Glutamatergic neuron (in vitro differentiated cells): ENCODE measurements at places on chromosomes 12 and 14. TPM values are rescaled to one million over a fixed set of nuclear protein-coding genes. Genes with fewer than 3 reads are reported as not detected.
A peak's percentile ranks its signal among the peaks of the same experiment; 100 is the strongest.

- H3K4me3 ChIP-seq = no peak overlapping the region
- no peaks in the 10 kb centered on the region for H3K27me3 ChIP-seq
- H3K36me3 ChIP-seq = no peaks in the 10 kb centered on the region
- no peak for DNase-seq
These were observed 198.8 kb downstream of the ANO2 start for GRCh38 chr12:5746036-5746908.

- H3K27me3 ChIP-seq = peaks cover 7% of the 10 kb centered on the region
- peaks cover 15% of the 10 kb centered on the region for H3K4me1 ChIP-seq
- H3K36me3 ChIP-seq = no peaks in the 10 kb centered on the region
- DNase-seq = no peak
- H3K27ac ChIP-seq = no peak overlapping the region
These were observed 345.2 kb upstream of the FKBP4 start for GRCh38 chr12:2449586-2449985.

DNA sequence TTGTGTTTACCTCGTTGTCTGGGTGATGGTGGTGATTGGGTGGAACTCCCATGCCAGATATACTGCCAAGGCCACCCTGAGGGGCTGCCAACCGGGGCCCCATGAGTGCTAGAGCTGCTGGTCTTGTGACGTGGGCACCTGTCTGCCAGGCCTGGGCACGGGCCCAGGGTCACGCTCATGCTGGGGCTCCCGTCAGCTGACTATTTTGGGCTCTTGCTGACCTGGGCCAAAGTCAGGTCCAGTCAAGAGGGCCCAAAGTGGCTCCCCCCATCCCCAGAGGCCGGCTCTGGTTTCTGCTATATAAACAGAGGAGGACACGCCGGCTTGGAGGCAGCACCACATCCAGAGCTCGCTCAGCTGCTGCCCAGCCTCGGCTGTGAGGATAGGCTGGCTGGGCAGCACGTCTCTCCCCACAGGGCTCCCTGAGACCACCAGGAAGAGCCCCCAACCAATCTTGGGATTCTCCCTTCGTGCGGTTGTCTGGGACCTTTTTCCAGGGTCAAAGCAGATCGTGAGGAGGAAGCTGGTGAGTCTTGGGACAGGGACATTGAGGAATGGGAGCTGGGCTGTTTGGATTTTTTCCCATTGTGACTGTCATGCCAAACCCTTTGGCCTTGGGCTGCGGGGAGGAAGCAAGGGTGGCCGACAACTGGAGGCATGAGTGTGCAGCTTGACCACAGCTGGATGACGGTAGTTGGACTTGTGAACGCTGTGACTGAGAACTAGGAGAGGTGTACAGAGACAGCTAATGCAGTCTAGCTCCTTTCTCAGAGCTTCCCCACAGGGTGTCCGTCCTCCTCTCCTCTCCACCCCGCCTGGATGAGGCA lies 7.6 kb upstream of the NR4A1 start:
- no peak for DNase-seq
- no peak overlapping the region for H3K4me3 ChIP-seq
- peaks cover 4% of the 10 kb centered on the region for H3K36me3 ChIP-seq
- H3K27ac ChIP-seq = no peak overlapping the region
- peaks cover 3% of the 10 kb centered on the region for H3K4me1 ChIP-seq
- peaks cover 13% of the 10 kb centered on the region for H3K27me3 ChIP-seq

GRCh38 chr12:91986084-91986483 lies 159.6 kb downstream of the BTG1 start:
- no peaks in the 10 kb centered on the region for H3K36me3 ChIP-seq
- peaks cover 8% of the 10 kb centered on the region for H3K4me1 ChIP-seq
- H3K4me3 ChIP-seq = no peak overlapping the region
- DNase-seq = no peak
- no peak overlapping the region for H3K27ac ChIP-seq

GRCh38 chr12:118355843-118356242 lies 16.9 kb downstream of the TAOK3 start:
- H3K27me3 ChIP-seq = no peaks in the 10 kb centered on the region
- peaks cover 5% of the 10 kb centered on the region for H3K4me1 ChIP-seq
- no peak overlapping the region for H3K4me3 ChIP-seq
- H3K36me3 ChIP-seq = peaks cover 4% of the 10 kb centered on the region
- no peak for DNase-seq

GRCh38 chr12:33710548-33710947 lies 270.9 kb upstream of the SYT10 start:
- H3K27me3 ChIP-seq = peaks cover 2% of the 10 kb centered on the region
- H3K4me3 ChIP-seq = no peak overlapping the region
- DNase-seq = no peak
- no peak overlapping the region for H3K27ac ChIP-seq
- H3K4me1 ChIP-seq = peaks cover 8% of the 10 kb centered on the region

DNA sequence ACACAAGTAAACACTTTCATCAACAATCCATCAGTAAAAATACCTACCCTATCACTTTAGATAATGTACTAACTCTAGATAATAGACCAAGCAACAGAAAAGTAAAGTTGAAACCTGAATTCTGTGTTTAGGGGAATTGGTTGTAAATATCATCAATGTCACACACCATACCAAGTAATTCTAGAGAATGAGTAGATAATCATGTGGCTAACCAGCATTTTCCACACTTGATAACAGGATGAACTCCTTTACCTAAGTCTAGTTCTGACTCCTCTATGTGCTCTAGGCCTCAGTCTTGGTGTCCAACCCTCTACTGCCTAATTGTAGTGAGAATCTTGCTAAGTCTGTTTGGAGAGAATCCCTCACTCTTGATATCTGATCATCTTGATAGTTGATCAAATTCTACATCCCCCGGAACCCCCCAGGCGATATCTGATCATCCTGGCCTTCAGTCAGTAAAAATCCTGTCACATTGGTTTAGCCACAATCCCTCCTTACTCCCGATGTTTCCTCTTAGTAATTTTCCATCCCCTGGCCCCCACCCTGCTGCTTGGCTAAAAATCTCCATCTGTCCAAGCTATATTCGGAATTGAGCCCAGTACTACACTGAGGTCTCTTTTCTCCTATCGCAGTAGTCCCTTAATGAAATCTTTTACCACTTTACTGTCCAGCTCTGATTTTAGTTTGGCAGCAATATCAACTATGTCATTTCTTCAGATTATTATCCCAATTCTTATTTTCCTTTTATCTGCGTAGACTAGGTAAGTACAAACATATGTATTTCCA lies 3.4 kb upstream of the SLCO1A2 start:
- no peaks in the 10 kb centered on the region for H3K36me3 ChIP-seq
- no peaks in the 10 kb centered on the region for H3K27me3 ChIP-seq

- H3K27ac ChIP-seq = no peak overlapping the region
- peaks cover 2% of the 10 kb centered on the region for H3K36me3 ChIP-seq
- no peak overlapping the region for H3K4me3 ChIP-seq
- peaks cover 2% of the 10 kb centered on the region for H3K27me3 ChIP-seq
- H3K4me1 ChIP-seq = no peaks in the 10 kb centered on the region
These were observed 13.7 kb upstream of the WSCD2 start for GRCh38 chr12:108115123-108116121.

DNA sequence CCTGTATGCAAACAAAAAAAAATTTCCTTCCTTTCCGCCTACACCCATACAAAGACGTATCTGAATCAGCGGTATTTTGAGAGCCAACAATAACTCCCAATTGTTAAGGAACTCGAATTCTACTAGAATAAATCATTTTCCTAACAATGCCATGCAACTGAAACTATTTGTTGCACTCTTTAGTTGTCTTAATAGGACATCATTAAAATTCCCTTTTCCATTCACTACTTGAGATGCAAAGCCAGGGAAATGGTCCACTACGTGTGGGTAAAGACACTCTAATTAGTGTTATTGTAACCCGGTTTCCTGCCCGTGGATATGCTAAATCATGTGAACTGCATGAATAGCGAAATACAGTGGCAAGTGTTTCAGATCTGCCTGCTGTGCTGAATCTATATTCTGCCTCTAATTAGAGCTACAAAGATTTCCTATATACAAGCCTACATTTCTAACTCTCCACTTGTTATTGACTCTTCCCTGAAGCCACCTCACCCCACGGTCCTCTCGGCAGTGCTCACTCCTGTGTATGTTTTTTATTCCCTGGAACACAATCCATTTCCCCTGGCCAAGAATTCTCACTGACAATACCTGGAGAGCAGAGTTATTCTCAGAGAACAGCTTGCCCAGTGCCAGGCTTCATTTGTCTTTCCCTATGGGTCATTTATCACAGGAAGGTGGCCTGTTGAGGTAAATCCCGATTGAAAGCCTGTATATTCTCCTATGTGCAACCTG lies 168.3 kb downstream of the PAWR start:
- no peak overlapping the region for H3K27ac ChIP-seq
- no peak overlapping the region for H3K4me3 ChIP-seq
- no peak for DNase-seq
- H3K27me3 ChIP-seq = peaks cover 2% of the 10 kb centered on the region
- no peaks in the 10 kb centered on the region for H3K4me1 ChIP-seq
- H3K36me3 ChIP-seq = no peaks in the 10 kb centered on the region

GRCh38 chr12:60201891-60202290 lies 606.1 kb downstream of the SLC16A7 start:
- H3K4me3 ChIP-seq = no peak overlapping the region
- DNase-seq = no peak
- H3K27ac ChIP-seq = no peak overlapping the region
- H3K27me3 ChIP-seq = no peaks in the 10 kb centered on the region
- H3K36me3 ChIP-seq = no peaks in the 10 kb centered on the region
- H3K4me1 ChIP-seq = peaks cover 3% of the 10 kb centered on the region

DNA sequence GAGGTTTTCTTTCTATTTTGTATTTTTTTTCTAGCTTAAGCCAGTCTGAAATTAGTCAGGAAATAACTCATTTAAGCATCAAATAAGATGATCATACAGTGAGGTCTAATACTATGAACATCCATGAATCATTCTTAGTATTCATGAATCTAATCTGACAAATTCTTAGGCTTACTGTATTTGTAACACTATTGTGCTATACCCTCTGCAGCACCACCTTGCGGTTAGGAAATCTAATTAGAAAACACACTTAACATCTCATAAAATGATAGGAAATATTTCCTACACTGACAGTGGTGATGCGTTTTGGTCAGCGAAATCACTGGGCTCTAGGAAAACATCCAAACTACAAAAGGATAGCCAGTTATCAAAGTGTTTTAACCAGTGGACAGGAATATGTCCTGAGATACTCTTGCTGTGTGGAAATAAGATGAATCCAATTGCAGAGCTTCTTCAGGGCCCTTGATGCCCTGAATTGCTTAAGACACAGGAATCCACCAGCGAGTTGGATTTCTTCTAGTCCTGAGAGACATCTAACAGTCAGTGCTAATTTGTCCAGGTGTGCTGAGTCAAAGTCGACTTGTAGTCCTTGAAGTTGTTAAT lies 109.3 kb upstream of the MYF6 start:
- H3K27ac ChIP-seq = no peak overlapping the region
- no peaks in the 10 kb centered on the region for H3K36me3 ChIP-seq
- H3K27me3 ChIP-seq = no peaks in the 10 kb centered on the region

- H3K4me3 ChIP-seq = no peak overlapping the region
- peaks cover 23% of the 10 kb centered on the region for H3K27me3 ChIP-seq
- no peaks in the 10 kb centered on the region for H3K36me3 ChIP-seq
- peak; percentile 25 for DNase-seq
These were observed 1.7 kb upstream of the NKX2-8 start for GRCh38 chr14:36583893-36584811.

DNA sequence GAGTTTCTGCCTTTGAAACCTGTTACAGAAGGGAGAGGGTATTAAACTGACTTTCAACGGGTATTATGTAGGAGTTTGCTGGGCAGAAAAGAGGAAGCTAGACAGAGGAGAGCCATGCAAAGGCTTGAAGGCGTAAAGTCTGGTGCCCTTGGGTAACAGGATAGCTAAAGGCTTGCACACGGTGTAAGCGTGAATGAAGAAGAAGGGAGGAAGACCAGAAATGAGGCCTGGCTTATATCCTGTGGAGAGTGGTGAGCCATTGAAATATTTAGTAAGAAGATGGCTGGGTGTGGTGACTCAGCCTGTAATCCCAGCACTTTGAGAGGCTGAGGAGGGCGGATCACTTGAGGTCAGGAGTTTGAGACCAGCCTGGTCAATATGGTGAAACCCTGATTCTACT lies 22.6 kb downstream of the SUDS3 start:
- no peak overlapping the region for H3K27ac ChIP-seq
- no peak for DNase-seq
- H3K4me3 ChIP-seq = no peak overlapping the region
- no peaks in the 10 kb centered on the region for H3K4me1 ChIP-seq

GRCh38 chr12:48985901-48986300 lies 7.8 kb downstream of the WNT1 start:
- peak overlapping the region; percentile 30 for H3K4me3 ChIP-seq
- peaks cover 35% of the 10 kb centered on the region for H3K27me3 ChIP-seq
- peak overlapping the region; percentile 43 for H3K27ac ChIP-seq
- H3K36me3 ChIP-seq = peaks cover 5% of the 10 kb centered on the region

GRCh38 chr12:1302201-1302870 lies 292.0 kb downstream of the FBXL14 start:
- peaks cover 26% of the 10 kb centered on the region for H3K36me3 ChIP-seq
- H3K27ac ChIP-seq = no peak overlapping the region
- peaks cover 3% of the 10 kb centered on the region for H3K27me3 ChIP-seq
- DNase-seq = no peak
- peaks cover 17% of the 10 kb centered on the region for H3K4me1 ChIP-seq
- H3K4me3 ChIP-seq = no peak overlapping the region

DNA sequence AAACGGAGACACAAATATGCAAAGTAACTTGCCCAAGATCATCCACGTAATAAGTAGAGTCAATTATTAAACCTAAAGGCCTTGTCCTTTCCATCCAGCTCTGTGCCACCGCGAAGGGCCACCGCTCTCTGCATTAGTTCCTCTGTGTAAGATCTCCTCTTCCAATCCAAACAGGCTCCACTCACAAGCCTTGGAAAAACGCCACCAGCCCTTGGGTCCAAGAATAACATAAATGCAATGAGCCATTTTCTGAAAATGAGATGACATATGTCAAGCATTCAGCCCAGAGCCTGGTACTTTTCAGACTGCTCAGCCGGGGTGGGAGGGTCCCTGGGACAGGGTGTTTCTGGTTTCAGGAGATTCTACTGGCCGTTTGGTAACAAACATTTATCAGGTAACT lies 30.0 kb downstream of the DGLUCY start:
- no peak overlapping the region for H3K27ac ChIP-seq
- no peaks in the 10 kb centered on the region for H3K4me1 ChIP-seq
- no peak for DNase-seq
- peaks cover 2% of the 10 kb centered on the region for H3K27me3 ChIP-seq

DNA sequence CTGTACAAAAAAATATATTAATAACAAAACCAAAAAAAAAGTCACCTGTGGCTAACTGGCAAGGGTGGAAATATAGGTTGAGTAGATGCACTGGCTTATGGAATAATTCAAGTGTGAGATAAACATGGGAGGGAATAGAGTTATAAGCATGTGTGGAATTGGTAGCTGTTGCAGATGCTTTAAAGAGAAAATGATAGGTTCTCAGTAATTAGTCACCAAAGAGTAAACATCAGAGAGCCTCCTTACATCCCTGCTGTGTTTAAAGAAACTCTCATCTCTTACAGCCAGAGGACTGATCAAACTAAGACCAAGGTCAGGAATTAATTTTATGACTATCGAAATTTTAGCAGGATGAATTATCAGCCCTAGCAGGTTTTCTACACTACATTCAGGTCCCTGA lies 70.5 kb downstream of the EGLN3 start:
- peaks cover 15% of the 10 kb centered on the region for H3K36me3 ChIP-seq
- no peaks in the 10 kb centered on the region for H3K4me1 ChIP-seq
- H3K4me3 ChIP-seq = no peak overlapping the region
- H3K27ac ChIP-seq = no peak overlapping the region
- no peak for DNase-seq
- H3K27me3 ChIP-seq = no peaks in the 10 kb centered on the region

Gene RXYLT1
- 6.7 TPM for total RNA-seq

Gene MYH6
- not detected for total RNA-seq

Gene IGF1
- total RNA-seq = not detected

Gene LBHD2
- total RNA-seq = not detected

Gene AICDA
- total RNA-seq = not detected

Gene ELK3
- 3.7 TPM for total RNA-seq

Gene CISTR
- total RNA-seq = not detected
